Mesendoderm (in vitro differentiated cells): ENCODE measurements at places on chromosomes 5 and 9.

GRCh38 chr9:135134268-135135022 lies 47.0 kb downstream of the OLFM1 start:
- DNase-seq = no peak

GRCh38 chr5:139912804-139913203 lies 117.2 kb downstream of the PSD2 start:
- DNase-seq = no peak

DNA sequence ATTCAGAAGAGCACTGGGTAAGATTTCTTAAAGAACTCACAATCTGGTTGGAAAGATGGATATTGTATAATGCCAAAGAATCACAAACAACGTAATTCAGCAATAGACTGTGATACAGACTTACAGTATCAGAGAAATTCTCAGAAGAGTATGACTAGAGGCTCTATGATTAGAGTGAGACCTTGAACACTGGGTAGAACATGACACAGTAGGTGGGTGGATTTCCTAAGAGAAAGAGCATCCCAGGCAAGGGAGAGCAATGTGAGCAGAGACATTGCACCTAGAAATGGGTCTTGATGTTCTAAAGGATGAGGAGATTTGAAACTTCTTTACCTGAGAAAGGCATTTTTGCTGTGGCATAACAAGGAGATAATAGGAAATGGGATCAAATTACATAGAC lies 27.3 kb upstream of the CAST start:
- DNase-seq = no peak

DNA sequence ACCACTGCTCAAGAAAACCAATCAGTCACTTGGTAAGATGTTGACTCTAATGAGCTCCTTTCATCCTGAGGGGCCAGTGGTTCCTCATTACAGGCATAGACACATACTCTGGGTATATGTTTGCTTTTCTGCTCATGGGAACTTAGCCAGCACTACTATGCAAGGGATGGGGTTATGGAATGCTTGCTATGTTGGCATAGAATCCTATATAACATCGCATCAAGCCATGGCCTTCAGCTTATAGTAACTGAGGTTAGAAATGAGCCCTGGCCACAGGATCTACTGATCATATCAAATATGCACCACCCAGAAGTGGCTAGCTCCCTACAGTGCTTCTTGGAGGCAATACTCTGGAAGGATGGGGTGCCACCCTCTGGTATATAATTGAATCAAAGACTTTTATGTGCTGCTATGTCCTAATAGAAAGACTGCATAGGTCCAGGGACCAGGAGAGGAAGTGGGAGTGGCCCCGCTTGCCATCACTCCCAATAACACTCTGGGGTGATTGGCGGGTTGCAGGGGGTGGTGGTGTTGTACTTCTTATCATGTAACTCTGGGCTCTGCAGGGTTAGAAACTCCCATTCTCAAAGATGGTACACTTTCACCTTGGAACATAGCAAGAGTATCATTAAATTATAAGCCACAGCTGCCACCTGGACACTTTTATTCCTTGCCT lies 70.3 kb downstream of the ZNF366 start:
- DNase-seq = no peak

DNA sequence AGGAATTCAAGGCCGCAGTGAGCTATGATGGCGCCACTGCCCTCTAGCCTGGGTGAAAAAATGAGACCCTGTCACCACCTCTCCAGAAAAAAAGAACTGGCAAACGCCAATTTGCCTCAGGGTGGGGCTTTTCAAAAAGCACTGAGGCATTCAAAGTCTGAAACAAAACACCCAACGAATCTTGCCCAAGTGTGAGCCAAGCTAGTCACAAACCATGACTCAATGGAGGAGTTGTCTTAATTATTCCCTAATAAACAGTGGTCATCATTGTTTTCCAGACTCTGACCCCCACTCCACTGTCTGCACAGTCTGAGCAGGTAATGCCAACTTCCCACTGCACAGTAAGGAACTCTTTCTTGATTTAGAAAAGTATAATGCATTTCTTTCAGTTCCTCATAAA lies 16.8 kb downstream of the FRMD3 start:
- DNase-seq = no peak

DNA sequence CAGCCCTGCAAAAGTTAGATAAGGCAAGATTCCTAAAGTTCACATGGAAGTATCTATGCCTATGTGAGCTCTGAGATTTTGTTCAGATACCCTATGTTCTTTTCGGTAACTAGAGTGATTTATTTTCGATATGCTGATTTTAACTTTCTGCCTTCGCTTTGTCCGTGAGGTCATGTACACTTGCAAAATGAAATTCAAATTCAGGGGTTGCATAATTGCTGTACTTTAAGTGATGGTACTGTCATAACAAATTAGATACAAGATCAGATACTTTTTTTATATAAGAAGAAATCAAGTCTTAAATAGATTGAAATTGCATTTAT lies 350 bp upstream of the ECPAS start:
- DNase-seq = no peak

DNA sequence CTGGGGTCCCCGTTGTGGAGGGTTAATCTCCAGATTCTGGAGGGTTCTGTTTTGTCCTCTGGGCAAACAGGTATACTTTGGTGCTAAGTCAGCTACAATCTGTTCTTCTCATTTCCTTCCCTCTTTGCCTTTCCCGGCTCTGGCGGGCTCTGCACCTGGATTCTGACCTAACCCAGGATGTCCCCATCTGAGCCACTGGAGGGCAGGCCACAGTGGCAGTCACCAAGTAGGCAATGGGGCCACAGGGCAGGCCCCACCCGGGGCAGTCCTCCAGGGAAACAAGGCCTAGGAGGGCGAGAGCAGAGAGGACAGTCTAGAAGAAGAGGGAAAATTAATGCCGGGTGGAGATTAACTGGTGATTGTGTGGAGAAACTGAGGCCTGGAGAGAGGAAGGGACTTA lies 40.4 kb upstream of the HRH2 start:
- peak; percentile 50 for DNase-seq

DNA sequence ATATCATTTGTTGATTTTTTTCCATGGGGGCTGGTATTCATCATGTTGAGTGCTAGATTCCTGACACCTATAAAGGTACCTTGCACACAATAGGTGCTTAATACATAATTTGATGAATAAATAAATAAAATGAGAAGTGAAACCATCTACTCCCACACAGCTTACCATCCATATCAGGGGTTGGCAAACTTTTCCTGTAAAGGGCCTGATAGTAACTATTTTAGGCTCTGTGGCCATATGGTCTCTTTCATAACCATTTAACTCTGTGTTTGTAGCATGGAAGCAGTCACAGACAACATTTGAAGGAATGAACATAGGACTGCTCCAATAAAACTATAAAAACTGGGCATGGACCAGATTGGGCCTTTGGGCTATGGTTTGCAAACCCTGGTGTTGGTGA lies 100.3 kb downstream of the GCNT1 start:
- no peak for DNase-seq

- no peak for DNase-seq
These were observed 23.4 kb downstream of the LIX1 start for GRCh38 chr5:97119007-97119390.

GRCh38 chr5:123512611-123513461 lies 859 bp downstream of the CSNK1G3 start:
- DNase-seq = peak; percentile 58

DNA sequence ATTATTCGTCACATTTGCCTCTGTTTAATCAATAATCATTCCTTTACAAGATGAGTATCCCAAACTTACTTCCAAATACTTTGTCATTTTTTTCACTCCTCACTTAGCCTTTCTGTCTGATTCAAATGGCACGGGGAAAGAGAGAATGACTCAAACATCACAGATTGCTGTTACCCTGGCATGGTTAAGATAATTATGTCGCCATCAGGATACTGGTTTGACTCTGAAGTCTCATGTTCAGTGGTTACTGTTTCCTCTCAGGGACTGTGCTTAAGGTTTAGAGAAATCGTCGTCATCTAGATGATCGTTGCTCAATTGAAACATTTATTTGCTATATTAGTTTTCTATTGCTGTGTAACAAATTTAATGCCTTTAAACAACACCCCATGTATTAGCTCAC lies 45.2 kb upstream of the RAD23B start:
- no peak for DNase-seq

GRCh38 chr9:109012009-109012875 lies 1.1 kb downstream of the CTNNAL1 start:
- DNase-seq = peak; percentile 88

DNA sequence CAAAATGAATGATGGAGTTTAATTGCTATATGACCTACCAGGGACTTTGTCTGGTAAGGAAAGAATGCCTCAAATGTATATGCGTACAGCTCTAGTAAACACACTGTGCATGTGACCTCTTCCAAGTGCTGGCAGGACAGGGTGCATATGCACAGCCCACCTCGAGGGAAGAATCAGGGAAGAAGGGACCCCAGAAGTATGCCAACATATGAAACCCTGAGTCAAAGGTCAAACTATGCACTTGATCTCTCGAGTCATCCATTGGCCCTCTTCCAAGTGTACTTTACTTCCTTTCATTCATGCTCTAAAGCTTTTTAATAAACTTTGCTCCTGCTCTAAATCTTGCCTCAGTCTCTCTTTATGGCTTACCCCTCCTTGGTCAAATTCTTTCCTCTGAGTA lies 804.6 kb upstream of the COX7C start:
- no peak for DNase-seq

DNA sequence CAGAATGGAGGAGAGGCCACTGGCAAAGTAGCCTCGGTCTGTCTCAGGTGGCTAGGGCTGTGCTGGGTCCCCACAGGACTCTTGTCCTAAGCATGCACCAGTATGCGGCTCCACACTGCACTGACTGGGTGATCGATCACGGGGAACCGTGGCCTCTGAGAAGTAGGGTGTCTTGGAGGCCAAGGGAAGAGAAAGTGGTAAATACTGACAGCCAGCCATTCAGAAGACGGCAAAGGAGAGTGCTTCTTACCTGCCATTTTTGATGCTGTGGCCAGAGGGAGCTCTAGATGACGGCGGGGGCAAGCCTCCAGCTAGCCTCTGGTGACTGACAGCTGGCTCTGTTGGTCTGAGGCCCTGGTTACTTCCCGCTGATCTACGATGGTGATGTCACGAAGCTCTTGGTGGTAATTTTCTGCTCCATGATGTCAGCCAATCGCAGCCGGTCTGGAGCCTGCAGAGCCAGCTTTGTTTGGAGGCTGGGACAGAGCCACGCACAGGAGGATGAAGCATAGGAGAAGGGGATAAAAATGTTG lies 40.4 kb upstream of the GADD45G start:
- DNase-seq = peak; percentile 88

GRCh38 chr9:1604942-1605560 lies 410.1 kb upstream of the SMARCA2 start:
- DNase-seq = peak; percentile 60

GRCh38 chr9:136249877-136250559 lies 4.4 kb upstream of the QSOX2 start:
- no peak for DNase-seq

GRCh38 chr5:128174951-128175350 lies 91.4 kb downstream of the SLC12A2 start:
- no peak for DNase-seq

DNA sequence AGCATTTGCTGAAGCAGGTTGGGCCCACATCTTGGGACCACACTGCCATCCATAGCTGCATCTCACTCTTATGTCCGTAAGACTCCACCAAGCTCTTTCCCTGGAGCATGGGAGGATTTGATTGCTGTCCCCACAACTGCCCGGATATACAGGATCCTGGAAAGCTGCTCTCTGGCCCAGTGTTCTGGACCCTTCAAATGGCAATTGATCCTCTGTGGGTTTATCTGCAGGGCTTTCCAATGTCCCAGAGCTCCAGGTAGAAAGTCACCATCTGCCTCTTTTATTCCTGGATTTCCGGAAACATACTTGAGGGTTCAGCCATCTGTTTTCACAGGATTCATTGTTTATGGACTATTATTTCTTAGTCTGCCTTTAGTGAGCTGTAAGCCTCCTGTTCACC lies 214.6 kb downstream of the SREK1 start:
- no peak for DNase-seq
